ENCODE measurements at places on chromosomes 3 and 15. TPM values are rescaled to one million over a fixed set of nuclear protein-coding genes. Genes with fewer than 3 reads are reported as not detected.

DNA sequence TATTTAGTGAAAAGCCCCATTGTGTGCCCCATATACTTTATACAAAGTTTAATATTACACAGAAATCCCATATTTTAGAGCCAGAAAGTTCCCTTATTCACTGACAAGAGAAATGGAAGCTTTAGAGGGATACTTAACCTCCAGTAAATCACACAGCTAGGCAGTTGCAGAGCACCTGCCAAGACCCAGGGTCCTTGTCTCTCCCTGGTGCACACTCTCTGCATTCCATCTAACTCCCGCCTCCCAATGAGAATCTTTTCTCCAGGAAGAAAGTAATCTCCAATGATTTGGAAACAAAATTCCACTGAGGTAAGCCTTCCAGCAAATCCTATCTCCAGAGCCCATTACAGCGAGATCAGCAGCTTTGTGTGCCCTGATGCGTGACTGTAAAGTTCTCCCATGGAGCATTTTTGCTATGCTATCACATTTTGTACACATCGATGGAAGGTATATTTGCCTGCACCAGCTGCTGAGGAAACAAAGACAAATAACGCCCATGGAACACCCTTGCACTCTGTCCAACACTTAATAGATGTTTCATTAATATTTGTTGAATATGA lies 41.4 kb downstream of the ULK4 start:
- no peak for DNase-seq

The WDR93 gene
- not detected for total RNA-seq

The PPP1R14D gene
- total RNA-seq, result not detected

- DNase-seq, result no peak
Observed at GRCh38 chr15:86101818-86102217, 22.1 kb downstream of the AGBL1 start.

GRCh38 chr3:126604691-126605090 lies 46.0 kb upstream of the C3orf22 start:
- DNase-seq, result no peak

GRCh38 chr3:184776916-184777315 lies 35.0 kb upstream of the VPS8 start:
- no peak for DNase-seq

The INSYN1 gene
- total RNA-seq, result not detected

The RLBP1 gene
- not detected for total RNA-seq

GRCh38 chr3:98058244-98058960 lies 23.3 kb upstream of the GABRR3 start:
- no peak for DNase-seq

The LRTM1 gene
- total RNA-seq, result not detected

The GPR87 gene
- total RNA-seq, result not detected

DNA sequence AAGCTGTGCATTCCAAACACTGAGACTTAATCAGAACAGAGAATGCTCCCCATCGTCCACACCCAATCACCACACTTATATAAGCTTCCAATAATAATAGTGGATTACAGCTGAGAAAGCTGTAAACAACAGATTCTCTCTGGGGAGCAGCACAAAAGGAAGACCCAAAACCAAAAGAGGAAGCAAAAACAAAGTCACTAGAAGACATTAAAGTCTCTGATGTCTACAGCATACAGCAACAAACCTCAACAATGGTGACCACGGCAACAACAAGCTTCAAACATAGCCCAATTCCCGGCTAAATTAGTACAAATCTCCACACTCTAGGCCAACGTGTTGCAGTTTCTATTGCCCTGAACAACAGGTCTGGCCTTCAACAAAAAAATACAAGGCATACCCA lies 37.7 kb downstream of the ZDHHC23 start:
- peak; percentile 69 for DNase-seq

The SENP7 gene
- 18.0 TPM for total RNA-seq

The RASGRF1 gene
- total RNA-seq, result 4.5 TPM

The OCA2 gene
- not detected for total RNA-seq

- no peak for DNase-seq
Observed at GRCh38 chr3:133042778-133043177, 4.6 kb downstream of the TMEM108 start.

All from OCI-LY7 (cell line).